ENCODE measurements at places on chromosomes 16 and 17.

- no peak for DNase-seq
Observed at GRCh38 chr16:87550495-87550961, 51.8 kb upstream of the JPH3 start.

- DNase-seq = no peak
Observed at GRCh38 chr16:70610273-70611223, 35.8 kb upstream of the IL34 start.

DNA sequence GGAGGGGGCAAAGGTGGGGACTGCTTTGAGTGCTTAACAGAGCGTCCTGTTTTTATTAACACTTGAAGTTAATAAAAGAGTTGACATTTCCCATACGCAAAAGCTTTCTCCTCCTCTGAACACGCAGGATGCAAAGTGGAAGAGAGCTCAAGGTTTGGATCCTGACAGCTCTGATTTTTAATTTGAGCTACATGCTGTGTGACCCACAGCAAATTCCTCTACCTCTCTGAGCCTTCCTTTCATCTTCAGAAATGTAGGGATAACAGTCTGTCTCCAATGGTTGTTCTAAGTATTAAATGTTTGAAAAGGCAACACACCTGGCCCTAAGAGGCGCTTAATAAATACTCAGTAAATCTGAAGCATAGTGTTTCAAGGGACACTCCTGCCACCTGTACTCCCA lies 93.0 kb downstream of the CDYL2 start:
- no peak for DNase-seq

DNA sequence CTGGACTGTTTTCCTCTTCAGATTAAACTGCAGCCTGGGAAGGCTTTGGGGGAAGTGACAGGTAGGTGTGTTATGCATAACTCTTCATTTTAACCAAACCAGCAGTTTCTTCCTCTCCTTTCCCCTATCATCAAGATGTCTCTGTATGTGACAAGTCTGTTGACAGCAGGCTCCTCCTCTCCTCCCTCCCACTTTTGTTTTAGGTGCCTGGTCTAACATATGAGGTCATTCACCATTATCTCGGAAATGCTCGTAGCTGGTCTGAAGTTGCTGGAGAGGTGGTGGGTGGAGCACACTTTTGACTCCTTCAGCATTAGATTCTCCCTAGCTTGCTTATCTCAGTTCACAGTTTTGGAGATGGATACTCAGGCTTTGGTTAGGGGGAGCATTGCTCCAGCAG lies 571.0 kb upstream of the EEF2KMT start:
- no peak for DNase-seq
